ENCODE measurements at places on chromosomes 6 and 20. TPM values are rescaled to one million over a fixed set of nuclear protein-coding genes. Genes with fewer than 3 reads are reported as not detected.

Gene RBBP8NL
- 0.24 TPM for total RNA-seq

Gene SOX18
- not detected for total RNA-seq

Gene PKIB
- total RNA-seq: 9.2 TPM

Gene PRDM1
- total RNA-seq: 2.6 TPM

Gene PTCRA
- total RNA-seq: not detected

Gene C4B
- total RNA-seq: 1.2 TPM
